ENCODE measurements at places on chromosomes 11 and 22.

DNA sequence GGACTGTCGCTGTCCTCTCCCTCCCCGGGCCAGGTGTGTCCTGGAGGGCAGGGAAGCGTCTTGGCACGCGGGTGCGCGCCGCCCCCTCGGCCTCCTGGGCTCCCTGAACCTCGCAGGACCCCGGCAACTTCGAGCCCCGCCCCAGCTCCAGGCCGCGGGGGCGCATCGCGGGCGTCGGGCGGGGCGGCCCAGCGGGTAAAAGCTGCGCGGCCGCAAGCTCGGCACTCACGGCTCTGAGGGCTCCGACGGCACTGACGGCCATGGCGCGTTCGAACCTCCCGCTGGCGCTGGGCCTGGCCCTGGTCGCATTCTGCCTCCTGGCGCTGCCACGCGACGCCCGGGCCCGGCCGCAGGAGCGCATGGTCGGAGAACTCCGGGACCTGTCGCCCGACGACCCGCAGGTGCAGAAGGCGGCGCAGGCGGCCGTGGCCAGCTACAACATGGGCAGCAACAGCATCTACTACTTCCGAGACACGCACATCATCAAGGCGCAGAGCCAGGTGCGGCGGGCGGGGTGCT, at the start of gene CST6:
Gene CST6 (plus strand): TSS at position 224 of the 519 bp plus-strand sequence. CDS start 37 bp downstream, at position 261.
- no peak for DNase-seq

- DNase-seq, result no peak
Observed at GRCh38 chr22:23698673-23699235, 7.9 kb downstream of the RGL4 start.

DNA sequence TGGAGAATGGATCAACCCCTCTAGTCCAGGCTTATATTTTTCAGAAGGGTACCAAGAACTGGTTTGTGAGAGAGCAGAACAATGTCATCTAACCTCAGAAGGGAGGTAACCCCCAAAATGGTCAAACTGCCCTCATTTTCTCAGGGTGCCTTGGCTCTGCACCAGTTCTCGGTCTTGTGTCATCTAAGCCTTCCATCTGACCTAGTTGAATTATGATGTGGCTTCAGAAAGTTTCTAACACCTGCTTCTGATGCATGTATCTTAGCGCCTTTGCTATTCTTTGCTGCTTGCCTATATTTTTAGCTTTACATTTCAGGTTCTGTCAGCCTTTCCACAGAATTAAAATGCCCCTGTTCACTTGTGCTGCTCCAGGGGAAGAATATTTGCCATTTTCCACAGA, 91.7 kb upstream of the E2F8 start:
- no peak for DNase-seq

DNA sequence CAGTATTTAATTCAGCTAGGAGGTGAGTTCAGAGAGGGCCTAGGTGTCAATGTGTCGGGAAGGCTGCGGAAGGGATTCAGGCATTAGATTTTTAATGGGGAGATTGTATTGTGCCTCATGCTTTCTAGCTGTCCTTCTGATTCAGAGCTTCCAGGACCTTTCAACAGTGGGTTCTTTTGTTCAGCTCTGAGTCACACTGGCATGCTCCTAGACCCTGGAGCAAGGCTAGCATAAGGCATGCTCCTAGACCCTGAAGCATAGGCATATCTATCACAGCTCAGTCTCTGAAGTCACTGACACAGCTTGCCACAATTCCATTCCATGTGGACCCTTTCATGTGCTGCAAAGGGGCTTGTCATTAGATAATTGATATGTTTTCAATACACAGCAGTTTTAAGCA, 396.9 kb downstream of the RAB38 start:
- no peak for DNase-seq
